ENCODE measurements at places on chromosomes 2 and 18.

DNA sequence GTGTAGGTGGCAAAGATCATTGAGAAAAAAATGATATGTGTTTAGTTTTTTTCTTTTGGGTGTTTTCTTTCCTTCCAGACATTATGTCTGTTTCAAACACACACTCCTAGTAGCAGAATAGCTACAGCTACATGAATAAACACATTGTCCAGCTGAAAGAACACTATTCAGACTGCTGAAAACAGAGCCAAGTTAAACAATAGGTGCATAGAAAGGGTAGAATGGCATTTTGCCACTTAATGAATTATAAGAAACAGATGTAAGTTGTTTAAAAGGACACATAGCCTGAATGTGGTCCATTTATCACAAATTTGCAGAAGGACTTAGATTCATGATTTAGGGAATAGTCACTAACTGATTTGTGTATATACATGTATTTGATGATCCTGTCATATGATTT is 20.1 kb downstream of the CTLA4 start:
- no peak for DNase-seq

GRCh38 chr18:1483385-1483784 is 578.7 kb downstream of the ADCYAP1 start:
- DNase-seq, result no peak

GRCh38 chr2:127910415-127910814 is 24.7 kb upstream of the AMMECR1L start:
- DNase-seq, result no peak

DNA sequence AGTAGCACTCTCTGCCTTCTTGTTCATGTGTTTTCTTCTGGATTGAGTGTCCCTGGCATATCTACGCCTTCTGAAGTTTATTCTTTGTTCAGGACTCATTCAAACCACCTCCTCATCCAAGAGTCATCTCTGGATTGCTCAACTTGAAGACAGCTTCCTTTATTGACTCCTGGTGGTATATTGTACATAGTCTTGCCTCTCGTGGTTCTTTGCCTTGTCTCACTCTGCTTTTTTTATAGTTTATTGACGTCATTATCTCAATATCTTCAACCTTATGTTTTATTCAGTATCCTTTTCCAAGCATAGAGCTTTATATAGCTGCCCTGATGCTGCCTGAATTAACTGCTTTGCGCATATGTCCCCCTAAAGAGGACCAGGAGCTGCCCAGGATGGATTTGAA is 161.7 kb downstream of the INSIG2 start:
- peak; percentile 66 for DNase-seq

- DNase-seq, result no peak
Observed at GRCh38 chr2:101779656-101780055, 82.1 kb downstream of the MAP4K4 start.

DNA sequence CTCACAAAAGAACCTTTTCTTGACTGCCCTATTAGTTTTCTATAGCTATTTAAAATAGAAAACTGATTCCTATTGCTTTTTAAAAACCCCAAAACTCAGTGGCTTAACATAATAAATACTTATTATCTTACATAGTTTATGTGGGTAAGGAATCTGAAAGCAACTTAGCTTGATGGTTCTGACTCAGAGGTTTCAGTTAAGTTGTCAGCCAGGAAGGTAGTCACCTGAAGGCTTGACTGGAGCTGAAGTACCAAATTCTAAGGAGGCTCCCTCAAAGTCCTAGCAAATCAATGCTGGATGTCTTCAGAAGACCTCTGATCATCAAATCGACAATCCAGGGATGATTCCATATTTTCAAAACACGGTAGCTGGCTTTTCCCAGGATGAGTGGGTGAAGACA is 546.6 kb upstream of the CDH2 start:
- no peak for DNase-seq

- DNase-seq, result peak; percentile 69
Observed at GRCh38 chr2:157830696-157831570, 45.2 kb downstream of the ACVR1 start.

DNA sequence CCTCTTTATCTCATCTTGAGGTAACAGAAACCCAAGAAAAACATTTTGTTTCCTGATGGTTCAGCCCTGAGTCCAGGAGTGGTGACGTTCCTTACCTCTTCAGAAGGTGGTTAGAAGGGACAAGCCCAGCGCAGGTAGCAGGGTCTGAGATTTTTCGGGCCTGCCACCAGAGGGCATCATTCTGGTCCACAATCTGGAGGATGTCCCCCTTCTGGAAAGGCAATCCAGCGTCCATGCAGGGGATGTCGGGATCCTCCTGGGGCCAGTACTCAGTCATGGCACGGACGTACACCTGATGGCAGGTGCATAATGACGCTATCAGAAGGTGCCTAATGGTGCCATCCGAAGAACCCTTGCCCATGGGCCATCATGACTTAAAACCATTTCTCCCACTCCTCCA is 17.7 kb downstream of the MPP4 start:
- no peak for DNase-seq

DNA sequence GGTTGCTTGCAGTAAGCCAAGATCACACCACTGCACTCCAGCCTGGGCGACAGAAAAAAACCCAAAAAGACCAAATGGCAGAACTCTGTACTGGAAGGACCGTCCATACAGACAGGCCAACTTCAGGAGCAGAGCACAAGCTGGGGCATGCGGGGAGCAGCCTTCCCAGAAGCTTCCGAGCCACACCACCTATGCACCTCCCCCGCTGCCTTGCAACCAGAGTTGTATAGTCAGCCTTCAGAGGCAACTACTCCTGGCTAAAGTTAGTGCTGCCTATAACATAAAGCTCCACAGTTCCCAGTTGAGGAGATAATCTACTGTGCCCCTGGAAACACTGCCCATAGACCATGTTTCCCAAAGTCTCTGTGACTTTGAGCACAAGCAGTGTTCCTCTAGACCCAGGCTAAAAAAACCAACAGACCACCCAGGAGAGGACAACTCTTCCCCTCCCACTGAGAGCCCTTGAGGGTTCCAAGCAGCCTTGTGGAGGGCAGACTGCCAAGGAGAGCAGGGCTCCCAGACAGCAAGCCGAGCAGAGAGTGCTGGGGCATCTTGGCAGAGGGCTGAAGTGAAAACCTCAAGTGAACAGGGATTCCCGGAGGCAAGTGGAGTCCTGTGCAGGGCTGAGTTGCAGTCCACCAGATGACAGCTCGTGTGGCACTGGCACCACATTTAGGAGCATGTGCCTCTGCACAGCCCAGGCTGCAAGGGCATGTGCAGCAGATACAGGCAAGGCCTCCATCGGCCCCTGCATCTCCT is 6.8 kb downstream of the SFT2D3 start:
- DNase-seq, result no peak
